ENCODE measurements at places on chromosomes 6 and 20.

DNA sequence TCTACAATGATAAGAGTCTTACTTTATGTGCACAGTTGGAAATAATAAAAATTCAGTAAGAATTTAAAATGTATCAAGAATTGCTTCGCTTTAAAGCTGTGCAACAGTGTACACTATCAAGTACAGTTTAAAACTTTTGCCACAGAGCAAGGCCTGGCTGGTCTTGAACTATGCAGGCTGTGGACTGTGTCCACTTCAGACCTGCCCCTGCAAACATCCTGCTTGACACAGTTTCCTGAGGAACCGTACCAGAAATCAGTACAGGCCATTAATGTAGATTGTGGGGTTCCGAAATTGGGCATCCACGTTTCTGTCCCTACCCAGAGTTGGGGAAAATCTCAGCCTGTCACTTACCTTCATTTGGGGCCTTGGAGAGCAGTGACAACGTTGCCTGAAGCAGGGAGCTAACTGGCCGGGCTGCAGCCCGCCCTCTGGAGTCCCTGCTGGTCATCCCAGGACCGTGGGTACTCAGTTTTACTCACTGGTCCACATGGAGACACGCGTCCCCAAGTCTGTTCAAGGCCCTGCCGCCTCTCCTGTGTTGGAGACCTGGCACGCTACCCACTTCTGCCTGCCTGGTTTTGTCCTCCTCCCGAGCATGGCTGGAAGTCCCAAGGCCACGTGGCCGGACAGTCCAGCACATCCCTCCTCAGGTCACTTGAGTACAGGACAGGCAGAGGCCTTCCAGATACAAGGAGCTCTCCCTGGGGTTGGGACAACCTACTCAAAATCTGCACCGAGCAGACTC is 8.4 kb downstream of the NINL start:
- DNase-seq: no peak

DNA sequence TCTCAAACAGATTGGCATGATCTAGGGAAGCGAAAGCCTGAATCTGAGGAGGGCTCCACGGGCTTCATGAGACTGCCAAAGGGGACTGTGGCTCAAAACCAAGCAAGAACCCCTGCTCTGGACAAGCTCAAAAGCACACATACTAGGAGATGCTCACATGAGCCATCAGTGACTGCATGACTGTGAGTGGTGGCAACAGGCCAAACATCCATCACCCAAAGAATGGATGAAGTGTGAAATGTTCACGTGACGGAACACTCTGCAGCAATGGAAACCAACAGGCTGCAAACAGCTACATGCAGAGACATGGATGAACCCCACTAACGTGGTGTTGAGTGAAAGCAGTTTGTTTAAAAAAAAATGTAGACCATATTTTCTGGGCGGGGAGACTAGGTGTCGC is 136.3 kb downstream of the PREX1 start:
- no peak for DNase-seq

GRCh38 chr6:40125680-40126394 is 191.6 kb upstream of the MOCS1 start:
- no peak for DNase-seq

DNA sequence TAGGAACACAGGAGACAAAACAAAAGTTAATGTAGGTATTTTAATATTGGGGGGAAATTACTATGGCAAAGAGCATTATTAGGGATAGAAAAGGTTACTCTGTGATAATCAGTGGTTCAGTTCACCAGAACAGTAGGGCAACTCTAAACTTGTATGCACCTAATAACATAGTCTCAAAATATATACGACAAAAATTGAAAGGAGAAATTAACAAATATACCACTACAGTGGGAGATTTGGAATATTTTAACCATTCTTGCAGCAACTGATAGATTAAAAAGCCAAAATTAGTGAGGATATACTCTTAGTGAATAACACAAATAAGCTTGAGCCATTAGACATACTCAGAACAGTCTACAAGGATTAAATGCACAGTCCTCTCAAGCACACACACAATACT is 11.0 kb downstream of the ARMC12 start:
- DNase-seq: no peak

DNA sequence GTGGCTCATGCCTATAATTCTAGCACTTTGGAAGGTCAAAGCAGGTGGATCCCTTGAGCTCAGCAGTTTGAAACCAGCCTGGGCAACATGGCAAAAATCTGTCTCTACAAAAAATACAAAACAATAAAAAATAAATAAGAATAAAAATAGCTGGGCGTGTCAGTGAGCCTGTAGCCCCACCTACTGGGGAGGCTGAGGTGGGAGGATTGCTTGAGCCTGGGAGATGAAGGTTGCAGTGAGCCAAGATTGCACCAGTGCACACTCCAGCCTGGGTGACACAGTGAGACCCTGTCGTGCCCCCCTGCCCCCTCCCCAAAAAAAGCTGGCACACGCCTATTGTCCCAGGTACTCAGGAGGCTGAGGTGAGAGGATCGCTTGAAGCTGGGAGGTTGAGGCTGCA is 35.1 kb upstream of the SRPK1 start:
- no peak for DNase-seq

DNA sequence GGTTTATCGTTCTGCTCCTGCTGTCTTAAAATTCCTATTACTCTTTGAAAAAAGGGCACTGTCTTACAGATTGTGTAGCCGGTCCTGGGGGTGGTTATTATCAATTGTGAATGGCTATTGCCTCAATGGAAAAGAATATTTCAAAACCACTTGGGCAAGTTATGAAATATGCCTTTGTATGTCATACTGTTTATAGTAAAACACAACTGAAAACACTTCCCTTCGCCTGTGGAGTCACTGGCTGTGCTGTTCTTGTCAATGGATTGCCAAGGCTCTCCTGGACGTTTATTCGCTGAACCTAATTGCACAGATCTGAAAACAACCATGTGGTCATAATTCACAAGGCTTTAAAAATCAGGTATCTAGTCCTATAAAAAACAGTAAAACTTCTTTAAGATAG is 47.8 kb upstream of the TAGAP start:
- no peak for DNase-seq
